ENCODE measurements at places on chromosomes 12 and 14. TPM values are rescaled to one million over a fixed set of nuclear protein-coding genes. Genes with fewer than 3 reads are reported as not detected.

The GRIP1 gene
- polyA plus RNA-seq, result 1.6 TPM

DNA sequence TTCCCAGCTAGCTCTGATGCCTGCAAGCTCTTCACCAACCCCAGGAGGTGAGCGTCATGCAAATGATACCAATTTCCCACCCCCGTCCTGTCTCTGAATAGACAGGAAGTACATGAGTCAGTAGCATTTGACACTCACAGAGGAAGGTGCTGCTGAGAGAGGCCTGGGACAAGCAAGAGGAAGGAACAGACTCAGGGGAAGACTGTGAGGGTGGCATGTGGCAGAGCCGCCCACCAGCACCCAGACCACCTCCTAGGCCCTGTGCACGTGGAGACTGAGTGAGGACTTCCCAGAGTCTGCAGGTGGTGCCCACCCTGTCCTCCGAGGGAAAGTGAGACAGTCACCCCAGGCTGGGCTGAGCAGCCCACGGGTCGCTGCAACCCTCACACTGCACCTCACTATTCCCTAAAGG lies 199.5 kb upstream of the SFSWAP start:
- DNase-seq, result no peak

DNA sequence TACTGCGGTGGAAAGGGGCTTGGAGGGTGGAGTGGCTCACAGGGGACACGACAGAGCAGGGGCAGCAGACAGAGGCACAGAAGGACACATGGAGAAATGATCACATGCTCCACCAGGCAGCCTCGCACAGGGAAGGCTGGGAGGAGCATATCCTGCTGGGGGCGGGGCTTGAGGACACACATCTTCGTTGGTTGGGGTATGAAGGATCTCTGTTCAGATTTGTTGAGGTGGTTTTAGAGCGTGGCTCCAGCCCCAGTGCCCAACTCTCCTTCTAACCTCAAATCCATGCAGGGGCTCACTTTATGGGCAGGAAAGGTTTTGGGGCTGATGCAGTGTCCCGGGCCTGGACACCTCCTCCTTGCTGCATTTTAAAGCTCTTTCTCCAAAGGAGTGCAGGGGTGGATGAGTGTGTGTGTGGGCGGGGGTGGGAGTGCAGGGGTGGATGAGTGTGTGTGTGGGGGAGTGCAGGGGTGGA lies 733 bp upstream of the P3H3 start:
- peak; percentile 90 for DNase-seq

DNA sequence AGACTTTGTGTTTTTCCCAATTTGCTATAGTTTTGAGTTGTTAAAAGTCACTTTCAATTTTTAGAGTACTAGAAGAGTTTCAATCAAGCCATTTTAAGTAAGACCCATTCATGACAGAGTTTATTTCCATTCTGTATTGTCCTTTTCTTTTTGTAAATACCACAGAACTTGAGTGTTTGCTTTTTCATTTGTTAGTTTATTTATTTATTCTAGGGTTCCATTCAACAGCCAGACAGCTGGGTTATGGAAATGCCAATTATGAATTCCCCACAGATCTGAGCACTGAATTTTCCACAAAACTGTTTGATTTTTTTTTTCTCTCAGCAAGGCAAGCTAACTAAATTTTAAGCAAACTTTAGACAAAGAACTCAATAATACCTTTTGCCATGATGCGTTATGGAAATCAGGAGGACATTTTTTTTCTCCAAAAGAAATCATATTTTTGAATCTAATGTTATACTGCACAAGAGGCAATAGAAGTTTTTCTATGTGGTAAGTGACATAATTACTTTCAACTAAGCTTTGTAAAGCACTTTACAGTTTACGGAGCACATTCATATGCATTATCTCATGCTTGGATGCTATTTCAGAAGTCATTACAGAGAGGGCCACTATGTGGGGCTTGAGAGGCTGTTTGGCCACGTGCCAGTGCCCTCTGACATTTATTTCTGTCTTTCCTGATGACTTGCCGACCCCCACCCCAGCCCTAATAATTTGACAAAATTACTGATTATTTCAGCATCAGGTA lies 181.5 kb downstream of the VRK1 start:
- no peak for DNase-seq

DNA sequence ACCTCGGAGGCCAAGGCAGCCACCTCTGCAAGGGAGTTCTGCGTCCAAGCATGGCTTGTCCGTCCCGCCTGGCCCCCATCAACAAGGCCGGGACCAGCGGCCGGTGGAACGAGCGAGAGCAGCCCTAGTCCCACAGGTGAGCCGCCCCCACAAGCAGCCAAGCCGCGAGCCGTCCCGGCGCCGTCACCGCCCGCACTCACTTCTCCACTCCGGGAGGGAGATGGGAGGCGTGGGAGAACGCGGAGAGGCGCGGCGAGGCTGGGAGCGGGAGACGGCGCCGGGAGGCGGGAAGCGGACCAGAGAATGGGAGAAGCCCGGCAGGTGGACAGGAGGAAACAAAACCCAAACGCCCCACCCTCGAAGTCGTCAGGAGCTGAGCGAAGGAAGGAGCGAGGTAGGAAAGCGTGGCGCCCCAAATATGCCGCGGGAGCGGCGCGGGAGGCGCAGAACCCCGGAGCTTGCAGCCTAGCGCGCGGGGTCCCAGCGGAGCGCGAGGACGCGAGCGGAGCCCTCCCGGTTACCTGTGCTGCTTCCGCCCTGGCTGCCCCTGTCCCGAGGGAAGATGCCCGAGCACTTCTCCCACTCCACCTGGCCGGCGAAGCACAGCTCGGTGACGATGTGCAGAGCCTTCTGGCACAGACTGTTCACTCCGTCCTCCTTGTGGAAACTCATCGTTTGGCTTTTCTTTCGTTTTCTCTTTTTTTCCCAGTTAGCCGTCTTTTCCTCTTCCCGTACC lies 600 bp downstream of the SYT10 start:
- DNase-seq, result no peak

DNA sequence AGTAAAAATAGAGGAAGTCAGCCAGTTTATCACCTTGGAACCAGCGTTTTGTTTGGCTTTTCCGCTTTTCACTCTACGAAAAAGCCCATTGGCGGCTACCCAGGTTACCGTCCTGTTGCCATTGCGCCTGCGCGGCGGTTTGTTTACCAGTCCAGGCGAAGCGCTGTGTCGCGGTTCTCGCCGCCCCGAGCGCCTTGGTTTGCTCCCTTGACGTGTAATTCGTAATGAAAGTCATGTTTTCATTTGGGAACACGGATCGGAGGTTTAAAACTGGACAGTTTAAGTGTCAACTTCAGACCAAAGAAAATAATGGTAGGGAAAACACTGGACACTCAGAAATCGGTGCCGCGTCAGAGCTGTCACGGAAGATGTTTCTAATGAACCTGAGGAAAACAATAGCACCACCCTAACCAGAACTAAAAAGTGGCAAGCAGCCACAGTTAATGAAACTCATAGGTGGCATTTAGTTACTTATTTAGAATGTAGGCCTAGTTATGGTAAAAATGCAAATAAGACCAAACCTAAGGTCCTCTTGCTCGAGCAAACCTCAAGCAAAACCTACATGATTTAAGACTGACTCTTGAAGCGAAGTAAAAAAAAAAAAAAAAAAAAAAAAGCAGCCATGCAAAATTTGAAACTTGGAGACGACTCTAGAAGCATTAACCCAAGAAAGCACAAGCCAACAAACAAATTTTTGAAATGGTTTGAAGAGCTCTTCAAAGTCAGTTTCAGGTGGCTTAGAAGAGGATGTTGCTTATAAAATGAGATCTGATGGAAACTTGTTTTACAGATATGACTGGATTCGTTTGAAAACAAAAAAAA lies 790 bp upstream of the GPR19 start:
- peak; percentile 96 for DNase-seq

The VWF gene
- polyA plus RNA-seq, result 1.3 TPM

DNA sequence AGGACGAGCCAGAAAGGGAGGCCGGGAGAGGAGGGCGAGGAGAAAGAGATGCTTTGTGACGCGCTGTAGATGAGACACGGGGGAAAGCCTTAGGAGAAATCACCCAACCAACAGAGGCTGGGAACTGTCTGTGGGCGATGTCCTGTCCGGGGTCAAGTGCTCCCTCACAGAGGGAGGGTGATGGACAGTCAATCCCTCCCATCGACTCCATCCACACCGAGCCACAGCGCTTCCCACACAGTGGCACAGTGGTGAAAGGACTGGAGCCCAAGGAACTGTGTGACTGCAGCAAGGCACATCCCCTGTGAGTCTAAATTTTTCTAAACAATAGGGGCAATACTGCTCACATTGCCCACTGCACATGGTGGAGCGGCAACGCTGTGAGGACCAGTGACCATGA lies 89.1 kb downstream of the TTC7B start:
- no peak for DNase-seq

The OR6C65 gene
- polyA plus RNA-seq, result not detected

DNA sequence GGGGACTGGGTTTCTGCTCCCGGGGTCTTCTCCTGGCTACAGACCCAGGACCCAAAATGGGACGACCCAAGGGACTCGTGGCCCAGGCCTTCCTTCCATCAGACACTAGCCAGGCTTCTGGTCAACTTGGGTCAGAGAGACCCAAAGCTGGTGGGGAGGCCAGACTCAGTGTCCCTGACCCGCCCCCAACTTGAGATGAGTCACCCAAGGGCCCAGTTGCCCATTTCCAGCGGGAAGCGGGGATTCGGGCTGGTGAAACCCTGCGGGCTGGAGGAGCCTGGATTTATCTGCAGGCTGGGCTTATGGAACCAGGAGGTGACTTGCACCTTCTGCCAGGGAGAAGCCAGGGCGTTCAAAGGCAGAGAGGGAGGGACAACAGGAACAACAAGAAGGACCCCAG lies 81.5 kb downstream of the RFLNA start:
- no peak for DNase-seq

DNA sequence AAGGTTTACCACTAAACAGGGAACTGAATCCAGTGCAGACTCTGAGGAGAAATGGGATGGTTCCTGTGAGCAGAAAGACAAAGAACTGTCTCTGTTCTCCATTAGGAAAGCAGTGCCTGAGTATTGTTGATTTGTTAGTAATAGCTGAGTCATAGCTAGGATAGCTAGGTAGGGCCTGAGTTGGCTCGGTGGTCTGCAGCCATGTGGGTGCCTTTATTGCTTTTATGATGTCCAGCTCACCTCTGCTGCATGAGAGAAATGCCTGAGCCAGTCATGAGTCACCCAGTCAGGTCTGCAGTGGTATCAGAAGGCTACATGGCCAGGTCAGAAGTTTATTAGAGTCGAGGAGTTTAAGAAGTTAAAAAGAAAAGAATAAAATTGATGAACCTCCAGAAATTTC lies 24.2 kb downstream of the TRHDE start:
- DNase-seq, result no peak

The RFC5 gene
- 12.0 TPM for polyA plus RNA-seq

The TAS2R42 gene
- polyA plus RNA-seq, result not detected

The LRIG3 gene
- polyA plus RNA-seq, result 17.1 TPM

DNA sequence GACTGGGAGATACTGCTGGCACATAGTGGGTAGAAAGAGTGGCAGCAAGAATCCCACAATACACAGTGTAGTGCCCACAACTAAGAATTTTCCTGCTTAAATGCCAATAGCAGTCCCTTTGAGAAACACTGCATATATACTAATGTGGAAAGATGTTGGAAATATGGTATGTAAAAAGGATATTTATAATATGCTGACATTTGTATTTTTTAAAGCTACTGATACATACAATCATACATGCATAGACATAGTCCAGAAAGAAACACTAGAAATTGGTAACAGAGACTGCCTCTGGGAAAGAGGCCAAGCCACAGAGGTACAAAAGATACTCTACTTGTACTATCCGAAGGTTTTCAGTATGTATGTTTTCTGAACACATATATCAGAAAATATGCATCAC lies 30.3 kb downstream of the TRIP11 start:
- DNase-seq, result no peak

The CLEC4E gene
- polyA plus RNA-seq, result 0.74 TPM

The PLEKHG7 gene
- polyA plus RNA-seq, result not detected

The PMCH gene
- not detected for polyA plus RNA-seq

The TOMM20L gene
- polyA plus RNA-seq, result not detected

The OAS1 gene
- polyA plus RNA-seq, result 26.0 TPM

GRCh38 chr14:93683226-93683625 lies 105.1 kb downstream of the PRIMA1 start:
- DNase-seq, result no peak

The TMEM120B gene
- 1.5 TPM for polyA plus RNA-seq

The CCDC38 gene
- not detected for polyA plus RNA-seq

DNA sequence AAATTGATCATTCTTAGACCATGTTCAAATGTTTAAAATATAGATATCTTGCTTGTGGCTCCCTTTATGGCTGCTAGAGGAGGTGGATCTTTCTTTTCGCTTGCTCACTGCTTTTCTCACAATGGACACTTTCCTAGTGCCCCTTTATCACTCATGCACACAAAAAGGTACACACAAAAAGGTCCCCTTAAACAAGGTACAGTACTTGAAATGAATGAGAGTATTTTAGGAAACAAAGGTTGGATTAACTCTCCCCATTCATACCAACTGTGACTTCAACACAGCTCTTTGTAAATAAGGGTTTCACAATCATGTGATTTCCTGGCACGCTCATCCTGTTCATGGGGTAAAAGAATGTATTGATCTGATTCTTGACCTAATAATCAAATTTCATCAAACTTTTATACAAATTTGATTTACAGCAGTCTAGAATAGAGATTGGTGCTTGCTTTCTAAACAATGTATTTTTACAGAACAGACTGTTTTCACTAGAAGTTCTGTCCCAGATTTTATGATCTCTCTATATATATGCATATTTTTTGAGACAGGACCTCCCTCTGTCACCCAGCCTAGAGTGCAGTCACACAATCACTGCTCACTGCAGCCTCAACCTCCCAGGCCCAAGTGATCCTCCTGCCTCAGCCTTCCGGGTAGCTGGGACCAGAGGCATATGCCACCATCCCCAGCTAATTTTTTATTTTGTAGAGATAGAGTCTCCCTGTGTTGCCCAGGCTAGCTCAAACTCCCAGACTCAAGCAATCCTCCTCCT lies 34.4 kb upstream of the EPS8 start:
- DNase-seq, result no peak

DNA sequence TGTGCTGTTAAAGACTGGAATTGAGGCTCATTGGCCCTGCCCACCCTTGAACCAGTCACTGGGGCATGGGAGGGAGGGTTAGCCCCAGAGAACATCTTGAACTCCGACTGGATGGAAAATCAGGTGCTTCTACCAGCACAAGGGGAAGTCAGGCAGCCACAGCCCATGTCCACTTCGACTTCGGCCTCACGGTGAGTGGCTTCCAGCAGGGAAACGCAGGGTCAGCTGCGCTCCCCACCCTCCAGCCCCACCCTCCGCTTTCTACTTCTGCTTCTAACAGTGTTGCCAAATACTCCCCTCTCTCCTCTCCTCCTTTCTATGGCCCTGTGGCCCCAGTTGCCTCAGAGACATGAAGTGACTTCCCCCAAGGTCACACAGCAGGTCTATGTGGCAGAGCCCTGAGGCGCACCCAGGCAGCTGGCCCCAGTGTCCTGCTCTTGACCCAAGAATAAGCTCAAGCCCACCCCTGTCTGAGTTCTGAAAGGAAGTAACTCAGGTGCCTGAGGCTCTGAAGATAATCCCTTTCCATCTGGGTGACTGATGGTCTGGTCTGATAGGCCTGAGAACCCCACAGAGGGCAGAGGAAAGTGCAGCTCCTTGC lies 11.9 kb upstream of the SH2B3 start:
- no peak for DNase-seq

DNA sequence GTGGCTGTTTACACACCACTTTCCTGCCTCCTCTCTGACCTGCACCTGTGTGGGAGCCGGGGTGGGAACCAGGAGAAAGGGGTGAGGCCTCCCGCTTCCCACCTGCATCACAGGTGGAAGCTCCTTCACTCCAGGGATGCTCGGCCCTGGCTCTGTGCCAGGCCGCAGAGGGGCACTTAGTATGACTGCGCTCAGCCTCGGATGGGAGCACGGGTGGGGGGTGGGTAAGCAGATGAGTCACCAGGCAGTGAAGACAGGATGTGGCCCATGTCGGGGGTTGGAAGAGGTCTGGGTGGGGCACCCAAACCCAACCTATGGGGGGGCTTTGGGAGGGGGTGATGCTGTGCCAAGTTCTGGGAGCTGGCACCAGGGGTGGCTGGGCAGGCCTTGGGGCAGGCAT lies 7.4 kb upstream of the CYP46A1 start:
- DNase-seq, result no peak

Measured in aorta (tissue), 5 donors.